ENCODE measurements at places on chromosomes 11 and 22. TPM values are rescaled to one million over a fixed set of nuclear protein-coding genes. Genes with fewer than 3 reads are reported as not detected.
A peak's percentile ranks its signal among the peaks of the same experiment; 100 is the strongest.

DNA sequence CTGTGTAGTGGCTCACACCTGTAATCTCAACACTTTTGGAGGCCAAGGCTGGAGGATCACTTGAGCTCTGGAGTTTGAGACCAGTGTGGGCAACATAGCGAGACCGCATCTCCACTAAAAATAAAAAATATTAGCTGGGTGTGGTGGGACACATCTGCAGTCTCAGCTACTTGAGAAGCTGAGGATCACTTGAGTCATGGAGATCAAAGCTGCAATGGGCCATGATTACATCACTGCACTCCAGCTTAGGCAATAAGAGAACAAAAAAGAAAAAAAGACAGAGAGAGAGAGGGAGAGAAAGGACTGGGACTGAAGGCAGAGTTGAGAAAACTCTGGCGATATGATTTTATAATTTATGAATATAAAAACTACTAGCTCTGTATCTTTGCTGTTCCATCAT lies 473.1 kb downstream of the LRRC4C start:
- H3K4me1 ChIP-seq: no peaks in the 10 kb centered on the region
- DNase-seq: no peak
- no peaks in the 10 kb centered on the region for H3K27me3 ChIP-seq
- no peak overlapping the region for H3K27ac ChIP-seq
- H3K4me3 ChIP-seq: no peak overlapping the region

GRCh38 chr11:126477535-126478305 lies 122.2 kb downstream of the ST3GAL4 start:
- peaks cover 11% of the 10 kb centered on the region for H3K4me1 ChIP-seq
- no peak for DNase-seq
- no peak overlapping the region for H3K4me3 ChIP-seq
- H3K27me3 ChIP-seq: no peaks in the 10 kb centered on the region
- no peak overlapping the region for H3K27ac ChIP-seq
- H3K36me3 ChIP-seq: no peaks in the 10 kb centered on the region

DNA sequence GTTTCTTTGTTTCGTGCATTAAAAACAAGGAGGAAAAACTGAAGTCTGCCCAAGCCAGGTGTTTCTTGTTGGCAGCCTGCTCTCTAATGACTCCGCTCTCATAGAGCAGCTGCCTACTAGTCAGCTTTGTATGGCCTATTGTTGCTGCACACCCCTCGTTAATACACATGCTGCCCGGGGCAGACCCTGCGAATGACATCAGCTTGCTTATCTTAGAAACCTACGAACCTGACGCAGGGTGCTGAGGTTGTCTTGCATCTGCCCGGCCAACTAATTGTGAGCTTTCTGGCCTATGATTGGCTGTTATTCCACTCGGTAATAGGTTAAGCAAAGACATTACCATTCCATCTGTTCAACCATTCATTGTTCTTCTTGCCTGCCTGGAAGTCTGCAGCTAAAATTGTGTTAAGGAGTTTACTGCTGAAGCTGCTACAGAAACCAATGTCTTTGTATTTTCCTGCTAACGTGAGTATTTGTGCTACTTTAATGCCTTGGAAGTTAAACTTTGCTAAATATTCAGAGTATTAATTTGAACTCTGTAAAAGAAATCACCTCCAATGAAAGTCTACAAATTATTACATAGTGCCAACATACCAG lies 37.5 kb downstream of the ZC3H12C start:
- H3K4me3 ChIP-seq: no peak overlapping the region
- no peak for DNase-seq
- H3K27me3 ChIP-seq: no peaks in the 10 kb centered on the region

DNA sequence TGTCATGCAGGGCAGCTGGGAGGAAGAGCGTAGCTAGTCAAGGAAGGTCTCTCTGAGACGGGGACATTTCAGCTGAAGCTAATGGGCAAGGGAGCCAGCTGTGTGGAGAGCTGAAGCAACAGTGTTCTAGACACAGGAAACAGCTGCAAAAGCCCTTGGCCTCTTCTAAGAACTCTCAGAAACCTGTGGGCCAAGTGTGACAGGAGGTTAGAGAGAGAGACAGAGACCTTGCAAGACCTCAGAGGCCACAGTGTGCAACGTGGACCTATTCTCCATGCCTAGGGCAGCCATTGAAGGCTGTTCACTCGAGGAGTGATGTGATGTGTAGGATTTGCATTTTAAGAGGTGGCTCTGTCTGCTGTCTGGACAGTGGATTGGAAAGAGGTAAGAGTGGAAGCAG lies 48.7 kb upstream of the TNRC6B start:
- peaks cover 3% of the 10 kb centered on the region for H3K4me1 ChIP-seq
- H3K36me3 ChIP-seq: peaks cover 11% of the 10 kb centered on the region
- H3K27me3 ChIP-seq: no peaks in the 10 kb centered on the region
- H3K27ac ChIP-seq: no peak overlapping the region
- DNase-seq: no peak

DNA sequence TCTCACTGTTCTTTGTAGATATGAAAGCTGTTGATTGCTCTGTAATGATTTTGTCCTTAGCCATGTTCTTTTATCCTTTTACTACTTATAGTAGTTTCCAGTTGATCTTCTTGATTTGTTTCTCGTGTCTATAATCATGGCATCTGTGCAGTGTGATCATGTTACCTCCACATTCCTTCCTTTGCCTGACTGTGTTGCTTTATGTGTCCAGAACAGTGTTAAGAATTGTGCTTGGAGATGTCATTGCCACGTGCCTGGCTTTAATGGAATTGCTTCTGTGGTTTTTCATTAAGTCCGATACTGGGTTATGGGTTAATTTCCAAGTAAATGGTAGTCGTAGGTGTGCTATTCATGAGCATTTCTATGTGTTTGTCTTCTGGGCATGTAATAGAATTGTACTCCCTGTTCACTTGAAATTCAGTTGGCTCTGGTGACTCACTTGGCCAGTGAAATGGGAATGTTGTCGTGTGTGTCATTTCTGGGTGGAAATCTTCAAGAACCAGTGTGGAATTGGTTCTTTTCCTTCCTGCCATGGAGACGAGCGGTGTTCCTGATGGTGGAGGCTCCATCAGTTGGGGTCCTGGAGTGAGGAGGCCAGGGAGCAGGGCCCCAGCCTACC lies 6.8 kb downstream of the GTSE1 start:
- no peaks in the 10 kb centered on the region for H3K4me1 ChIP-seq
- no peaks in the 10 kb centered on the region for H3K27me3 ChIP-seq
- H3K4me3 ChIP-seq: no peak overlapping the region

GRCh38 chr11:107691000-107691750 lies 20.7 kb downstream of the SLN start:
- no peak overlapping the region for H3K27ac ChIP-seq
- no peaks in the 10 kb centered on the region for H3K27me3 ChIP-seq
- H3K4me1 ChIP-seq: peaks cover 12% of the 10 kb centered on the region
- no peaks in the 10 kb centered on the region for H3K36me3 ChIP-seq

- no peaks in the 10 kb centered on the region for H3K36me3 ChIP-seq
- no peak overlapping the region for H3K4me3 ChIP-seq
- no peak for DNase-seq
- no peaks in the 10 kb centered on the region for H3K27me3 ChIP-seq
These were observed 5.4 kb downstream of the MUC5B start for GRCh38 chr11:1228101-1228821.

GRCh38 chr22:35425971-35426800 lies 26.2 kb downstream of the MCM5 start:
- peaks cover 3% of the 10 kb centered on the region for H3K4me1 ChIP-seq
- H3K27me3 ChIP-seq: no peaks in the 10 kb centered on the region
- H3K36me3 ChIP-seq: peaks cover 35% of the 10 kb centered on the region
- no peak overlapping the region for H3K4me3 ChIP-seq
- H3K27ac ChIP-seq: no peak overlapping the region

DNA sequence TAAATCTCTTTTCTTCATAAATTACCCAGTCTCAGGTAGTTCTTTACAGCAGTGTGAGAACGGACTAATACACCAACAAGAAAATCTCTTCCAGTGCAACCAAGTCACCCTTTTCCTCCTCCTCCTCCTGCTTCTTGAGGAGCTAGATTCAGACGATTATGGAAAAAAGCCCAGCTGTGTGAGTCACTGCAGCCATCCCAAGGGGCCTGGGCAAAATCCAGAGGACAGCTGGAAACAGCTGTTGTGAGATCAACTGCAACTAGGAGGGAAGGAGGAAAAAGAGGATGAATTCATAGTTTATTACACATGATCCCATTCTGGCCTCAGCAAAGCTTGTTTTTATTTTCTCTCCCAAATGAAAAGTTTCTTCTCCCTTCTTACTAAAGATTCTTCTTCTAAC lies 32.9 kb downstream of the RBFOX2 start:
- H3K4me1 ChIP-seq: peaks cover 28% of the 10 kb centered on the region
- no peaks in the 10 kb centered on the region for H3K27me3 ChIP-seq

DNA sequence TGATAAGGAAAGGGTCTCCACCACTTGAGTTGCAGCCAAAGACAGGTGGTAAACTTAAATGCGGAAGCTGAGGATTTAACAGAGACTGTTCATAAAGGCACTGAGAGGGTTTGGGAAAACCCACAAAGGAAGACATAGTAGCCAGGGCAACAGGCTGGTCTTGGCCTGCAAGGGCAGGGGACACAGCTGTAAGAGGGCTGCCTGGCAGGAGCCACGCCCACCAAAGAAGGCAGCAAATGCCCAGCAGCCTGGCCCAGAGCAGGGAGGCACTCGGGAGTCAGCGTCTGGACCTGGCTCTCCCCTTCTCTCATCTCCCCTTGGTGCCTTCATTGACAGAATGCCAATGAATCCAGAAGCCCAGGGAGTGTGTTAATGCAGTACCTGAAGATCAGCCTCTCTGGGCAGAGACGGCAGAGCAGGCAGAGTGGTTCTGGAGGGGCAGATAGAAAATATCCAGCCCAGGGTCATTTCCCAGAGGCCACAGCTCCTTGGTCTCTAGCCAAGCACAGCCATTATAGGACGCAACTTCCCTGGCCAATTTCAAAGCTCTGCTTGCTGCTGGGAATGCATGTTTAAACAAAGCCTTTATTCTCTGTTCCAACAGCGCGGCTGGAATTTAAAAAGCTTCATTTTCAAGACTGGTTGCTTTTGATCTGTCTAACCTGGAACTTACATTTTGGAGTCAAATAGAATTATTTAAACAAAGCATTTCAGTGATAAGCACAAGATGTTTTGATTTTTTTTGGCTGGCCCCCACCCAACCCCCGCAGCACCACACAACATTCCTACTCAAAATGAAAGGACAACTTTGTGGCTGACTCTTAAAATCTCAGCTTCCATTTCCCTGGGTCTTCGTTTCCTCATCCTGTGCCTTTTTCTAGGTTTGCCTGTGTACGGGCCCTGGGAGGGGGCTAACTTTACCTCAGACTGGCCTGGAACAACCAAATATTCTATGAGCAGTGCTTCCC lies 125.6 kb upstream of the LMO1 start:
- peaks cover 18% of the 10 kb centered on the region for H3K4me1 ChIP-seq
- no peaks in the 10 kb centered on the region for H3K27me3 ChIP-seq
- DNase-seq: no peak
- H3K27ac ChIP-seq: peak overlapping the region; percentile 64
- peak overlapping the region; percentile 41 for H3K4me3 ChIP-seq

- H3K4me3 ChIP-seq: no peak overlapping the region
- H3K27me3 ChIP-seq: no peaks in the 10 kb centered on the region
- H3K27ac ChIP-seq: peak overlapping the region; percentile 79
- no peak for DNase-seq
These were observed 2.2 kb downstream of the FXYD2 start for GRCh38 chr11:117822074-117823033.

DNA sequence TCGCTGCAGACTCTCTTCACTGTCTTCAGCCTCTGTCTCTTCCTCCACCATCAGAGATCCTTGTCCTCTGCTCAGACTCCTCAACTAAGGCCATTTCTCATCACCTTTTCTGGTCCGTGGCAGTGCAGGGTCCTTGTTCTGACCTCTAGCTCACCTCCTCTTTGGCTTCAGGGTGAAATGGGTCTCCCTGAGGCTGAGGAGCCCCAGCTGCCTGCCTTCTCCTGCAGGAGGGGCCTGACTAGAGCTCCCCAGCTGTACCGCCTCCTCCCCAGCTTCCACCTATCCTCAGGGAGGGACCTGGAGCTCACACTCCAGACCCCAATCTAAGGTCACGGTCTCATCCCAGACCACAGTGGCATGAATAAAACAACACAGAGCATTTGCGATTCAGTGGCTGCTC lies 203.0 kb downstream of the TRIM29 start:
- H3K4me1 ChIP-seq: no peaks in the 10 kb centered on the region
- H3K4me3 ChIP-seq: no peak overlapping the region
- no peak overlapping the region for H3K27ac ChIP-seq
- no peaks in the 10 kb centered on the region for H3K27me3 ChIP-seq

DNA sequence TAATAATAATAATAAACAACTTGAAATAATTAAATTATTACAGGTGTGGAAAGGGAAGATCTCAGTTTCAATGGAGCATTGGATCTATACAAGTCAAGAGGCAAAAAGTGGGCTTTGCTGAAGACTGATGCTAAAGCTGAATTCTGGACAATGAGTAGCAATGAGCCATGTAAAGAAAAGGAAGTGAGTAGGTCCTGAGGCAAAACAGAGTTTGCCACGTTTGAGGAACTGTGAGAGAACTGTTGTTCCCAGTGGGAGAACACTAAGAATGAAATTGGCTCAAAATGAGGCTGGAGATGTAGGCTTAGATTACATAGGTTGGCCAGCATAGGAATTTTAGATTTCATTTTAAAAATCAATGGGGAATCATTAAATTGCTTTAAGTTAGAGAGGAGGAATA lies 33.9 kb upstream of the TEAD1 start:
- H3K27me3 ChIP-seq: no peaks in the 10 kb centered on the region
- no peaks in the 10 kb centered on the region for H3K4me1 ChIP-seq

DNA sequence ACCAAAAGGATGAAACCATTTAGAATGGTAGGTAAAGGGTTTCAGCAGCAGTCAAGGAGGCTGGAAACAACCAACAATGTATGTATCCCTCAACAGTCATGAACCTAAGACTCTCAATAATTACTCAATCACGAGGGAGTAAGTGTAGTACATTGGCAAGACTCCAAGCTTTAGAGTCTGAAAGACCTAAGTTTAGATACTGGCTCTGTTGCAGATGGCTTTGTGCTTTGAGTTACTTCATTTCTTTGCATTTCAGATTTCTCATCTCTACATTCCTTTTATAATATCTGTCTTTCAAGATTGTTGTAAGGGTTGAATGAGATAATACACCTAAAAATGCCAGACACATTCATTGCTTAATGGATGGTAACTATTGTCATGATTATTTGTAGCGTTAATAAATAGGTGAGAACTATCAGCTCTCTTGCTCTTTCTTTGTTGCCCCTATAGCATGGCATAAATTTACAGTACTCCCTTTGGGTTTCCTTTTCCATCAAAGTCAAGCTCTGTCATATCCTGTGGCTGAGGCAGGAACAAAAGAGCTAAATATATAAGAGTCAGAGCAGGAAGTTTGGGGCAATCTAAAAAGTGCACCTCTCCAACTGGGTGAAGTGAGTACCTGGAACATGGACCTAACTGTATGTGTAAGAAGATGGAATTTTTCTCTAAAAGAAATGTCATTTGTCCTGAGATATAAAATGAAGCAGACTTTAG lies 228.2 kb upstream of the ZC3H12C start:
- H3K4me3 ChIP-seq: no peak overlapping the region
- no peak overlapping the region for H3K27ac ChIP-seq
- DNase-seq: no peak
- peaks cover 9% of the 10 kb centered on the region for H3K4me1 ChIP-seq
- no peaks in the 10 kb centered on the region for H3K27me3 ChIP-seq

Gene OR2AG1
- not detected for total RNA-seq

Gene MMP8
- 1.3 TPM for total RNA-seq

Gene SF3B2
- total RNA-seq: 160 TPM

Gene LARGE1
- total RNA-seq: 30.3 TPM

Gene GUCY1A2
- 5.3 TPM for total RNA-seq

Measured in esophagus muscularis mucosa (tissue), 4 donors.